ENCODE measurements at places on chromosomes 16 and 17.
A peak's percentile ranks its signal among the peaks of the same experiment; 100 is the strongest.

GRCh38 chr17:6894206-6894528 is 62.6 kb upstream of the TEKT1 start:
- no peak for DNase-seq

GRCh38 chr17:48144976-48145798 is 37.6 kb downstream of the SNX11 start:
- no peak for DNase-seq

GRCh38 chr17:65259281-65259680 is 122.1 kb downstream of the RGS9 start:
- no peak for DNase-seq

DNA sequence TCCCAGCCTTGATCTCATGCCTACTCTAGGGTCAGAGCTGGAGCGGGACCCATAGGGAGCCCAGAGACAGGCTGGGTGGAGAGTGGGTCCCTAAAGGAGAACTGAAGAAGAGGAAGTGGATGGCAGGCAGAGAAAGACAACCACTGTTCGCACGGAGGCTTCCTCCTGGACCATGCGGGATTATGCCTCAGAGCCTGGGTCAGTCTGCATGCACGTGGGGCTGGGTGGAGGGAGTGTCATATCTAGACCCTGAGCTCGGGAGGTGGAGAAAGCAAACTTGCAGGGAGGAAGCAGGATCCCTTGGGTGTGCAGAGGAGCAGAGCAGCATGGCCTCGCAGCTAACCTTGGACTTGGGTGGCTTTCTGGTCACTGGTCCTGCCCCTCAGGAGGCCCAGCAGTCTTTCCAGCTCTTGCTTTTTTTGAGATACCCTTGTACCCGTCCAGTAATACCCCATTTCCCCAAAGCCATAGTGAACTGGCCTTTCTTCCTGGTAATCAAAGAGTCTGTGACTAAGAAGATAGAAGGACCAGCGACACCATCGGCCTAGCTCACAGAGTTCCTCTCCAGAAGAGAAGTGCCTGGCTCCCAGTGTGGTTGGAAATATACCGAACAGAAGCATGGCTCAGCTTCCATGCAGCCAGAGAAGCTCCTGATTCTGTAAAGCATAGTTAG is 344.2 kb downstream of the CPPED1 start:
- DNase-seq: peak; percentile 79

- peak; percentile 25 for DNase-seq
Measured at GRCh38 chr16:72924927-72925630, 122.8 kb downstream of the ZFHX3 start.

GRCh38 chr17:79047923-79048825 is 24.2 kb downstream of the C1QTNF1 start:
- DNase-seq: no peak

DNA sequence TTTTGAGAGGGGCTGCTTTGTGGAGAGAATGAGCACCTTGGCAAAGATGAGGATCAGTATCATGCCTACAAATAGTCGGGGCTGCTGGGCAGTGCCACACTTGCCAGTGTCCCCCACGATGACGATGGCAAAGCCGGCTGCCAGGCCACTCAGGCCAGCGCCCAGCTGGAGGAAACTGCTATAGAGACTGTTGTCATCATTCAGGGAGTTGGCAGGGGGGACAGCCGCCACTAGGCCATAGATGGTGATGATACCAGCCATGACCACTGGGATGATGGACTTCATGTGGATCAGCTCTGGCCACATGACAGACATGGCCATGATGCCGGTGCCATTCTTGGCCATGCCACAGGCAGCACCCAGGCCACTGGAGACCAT is 23.8 kb downstream of the MINK1 start:
- no peak for DNase-seq

DNA sequence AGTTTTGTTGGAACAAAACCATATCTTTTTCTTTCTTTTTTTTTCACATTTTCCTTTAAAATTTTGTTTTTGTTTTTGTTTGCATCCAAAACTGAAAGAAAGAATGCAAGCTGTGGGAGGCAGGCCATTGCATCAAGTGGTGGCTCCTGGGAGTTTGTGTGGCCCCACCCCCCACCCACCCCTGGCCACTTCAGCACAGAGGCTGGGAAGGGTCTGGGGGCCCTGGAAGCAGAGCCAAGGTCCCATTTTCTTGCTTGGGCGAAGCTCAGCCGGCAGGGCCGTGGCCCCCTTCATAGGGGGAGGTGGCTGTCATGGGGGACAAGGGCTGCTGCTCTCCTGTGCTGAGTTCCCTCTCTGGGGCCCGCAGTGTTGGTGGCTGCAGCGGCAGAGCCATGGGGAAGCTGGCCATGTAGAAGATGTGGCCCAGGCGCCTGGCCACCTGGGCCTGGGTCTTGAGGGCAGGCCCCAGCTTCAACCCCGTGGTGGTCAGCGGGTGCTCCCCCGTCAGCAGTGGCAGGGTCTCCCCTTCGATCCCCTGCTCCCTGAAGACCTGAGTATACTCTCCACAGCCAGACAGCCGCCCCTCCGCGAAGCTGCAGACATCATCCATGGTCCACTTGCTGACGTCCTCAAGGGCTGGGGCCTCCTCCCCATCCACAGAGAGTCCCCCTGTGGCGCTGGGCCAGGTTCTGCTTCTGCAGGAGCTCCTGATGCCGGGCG is 19.8 kb downstream of the PAFAH1B1 start:
- DNase-seq: no peak

DNA sequence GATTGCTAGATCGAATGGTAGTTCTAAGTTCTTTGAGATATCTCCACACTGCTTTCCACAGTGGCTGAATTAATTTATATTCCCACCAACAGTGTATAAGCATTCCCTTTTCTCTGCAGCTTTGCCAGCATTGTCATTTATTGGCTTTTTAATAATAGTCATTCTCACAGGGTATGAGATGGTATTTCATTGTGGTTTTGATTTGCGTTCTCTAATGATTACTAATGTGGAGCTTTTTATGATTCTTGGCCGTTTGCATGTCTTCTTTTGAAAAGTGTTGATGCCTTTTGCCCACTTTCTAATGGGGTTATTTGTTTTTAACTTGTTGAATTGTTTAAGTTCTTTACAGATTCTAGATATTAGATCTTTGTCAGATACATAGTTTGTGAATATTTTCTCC is 36.5 kb upstream of the BCAS3 start:
- DNase-seq: no peak

DNA sequence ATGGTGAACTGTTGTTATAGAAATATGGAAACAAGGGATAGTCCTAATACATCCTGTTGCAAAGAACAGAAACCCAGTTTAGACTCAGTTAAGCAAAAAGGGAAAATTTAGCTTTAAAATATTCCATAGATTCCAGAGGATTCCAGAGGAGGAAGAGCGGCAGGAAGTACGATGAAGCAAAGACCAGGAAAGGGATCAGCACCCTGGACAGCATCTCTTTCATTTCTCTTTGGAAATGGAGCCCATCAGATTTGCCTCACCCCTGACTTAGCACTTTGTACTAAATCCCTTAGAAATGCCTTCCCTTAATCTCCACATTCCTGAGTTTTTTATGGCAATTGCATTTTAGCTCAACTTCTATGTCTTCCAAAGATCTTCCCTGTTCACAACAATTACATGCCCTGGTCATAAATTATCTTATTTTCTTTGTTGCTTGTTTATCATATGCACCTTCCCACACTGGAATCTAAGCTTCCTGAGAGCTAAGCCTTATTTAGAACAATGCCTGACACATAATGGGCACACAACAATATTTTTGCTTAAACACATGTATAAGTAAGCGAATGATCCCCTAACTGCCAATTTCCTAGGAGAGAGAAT is 150.0 kb upstream of the RBFOX1 start:
- no peak for DNase-seq

DNA sequence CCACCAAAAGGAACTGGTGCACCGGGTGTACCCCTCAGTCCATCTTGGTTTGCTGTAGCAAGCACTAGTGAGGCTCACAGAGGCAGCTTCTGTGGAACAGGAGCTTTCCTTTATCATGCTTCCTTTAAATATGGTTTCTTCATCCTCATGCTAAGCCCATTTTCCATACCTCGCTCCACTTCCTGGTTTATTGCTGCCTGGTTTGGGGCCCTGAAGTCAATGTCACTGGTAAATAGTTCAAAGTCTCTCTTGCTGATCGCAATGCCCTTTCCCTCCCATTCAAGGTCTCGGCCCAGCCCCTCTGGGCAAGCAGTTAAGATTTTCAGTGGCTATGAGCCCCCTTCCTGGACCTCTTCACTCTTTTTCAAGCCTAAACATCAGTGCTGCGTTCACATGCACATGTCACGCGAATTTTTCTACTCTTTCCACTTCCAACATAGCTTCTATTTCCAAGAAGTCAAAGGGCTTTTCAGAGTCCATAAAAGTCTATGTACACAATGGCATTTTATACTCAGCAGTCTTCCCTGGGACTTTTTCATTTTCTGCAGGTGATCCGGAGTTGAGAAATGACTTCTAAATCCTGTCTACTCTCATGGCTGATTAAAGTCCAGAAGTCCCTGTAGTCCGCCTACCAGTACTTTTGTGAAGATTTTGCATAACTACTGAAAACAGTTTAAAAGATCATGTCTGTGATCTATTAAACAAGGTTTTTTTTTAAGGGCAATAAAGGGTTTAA is 323.8 kb upstream of the ZFHX3 start:
- no peak for DNase-seq

DNA sequence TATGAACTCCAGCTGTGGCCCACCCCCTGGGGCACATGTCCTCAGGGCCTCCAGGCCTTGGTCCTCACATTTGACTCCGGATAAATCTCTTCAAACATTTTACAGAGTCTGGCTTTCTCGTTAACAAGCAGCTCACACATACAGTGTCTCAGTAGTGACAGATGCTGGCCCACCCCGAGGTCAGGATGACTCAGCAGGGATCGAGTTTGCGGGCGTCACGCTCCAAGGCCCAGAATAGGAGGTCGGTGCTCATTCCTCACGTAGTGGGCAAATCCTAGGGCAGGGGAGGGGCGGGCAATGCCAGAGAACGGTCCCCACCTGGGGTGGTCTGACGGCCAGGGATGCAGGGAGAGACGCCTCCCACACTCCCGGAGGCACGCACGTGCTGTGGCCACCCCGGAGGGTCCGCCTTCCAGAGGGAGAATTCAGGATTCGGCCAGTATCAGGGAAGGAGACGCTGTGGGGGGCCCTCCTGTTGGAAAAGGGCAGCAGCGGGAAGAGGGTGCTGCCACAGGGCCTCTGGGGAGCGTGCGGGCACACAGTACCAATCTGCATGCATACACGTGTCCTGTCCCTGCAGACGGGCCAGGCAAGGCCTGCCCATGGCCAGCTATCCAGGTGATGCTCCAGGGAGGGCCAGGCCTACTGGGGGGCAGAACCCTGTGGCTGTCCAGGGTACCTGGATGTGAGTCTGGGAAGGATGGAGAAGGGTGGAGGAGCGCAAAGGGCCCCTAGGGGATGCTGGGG is 8.6 kb downstream of the SLC7A5 start:
- no peak for DNase-seq

GRCh38 chr17:8941980-8942622 is 23.4 kb downstream of the PIK3R5 start:
- no peak for DNase-seq

DNA sequence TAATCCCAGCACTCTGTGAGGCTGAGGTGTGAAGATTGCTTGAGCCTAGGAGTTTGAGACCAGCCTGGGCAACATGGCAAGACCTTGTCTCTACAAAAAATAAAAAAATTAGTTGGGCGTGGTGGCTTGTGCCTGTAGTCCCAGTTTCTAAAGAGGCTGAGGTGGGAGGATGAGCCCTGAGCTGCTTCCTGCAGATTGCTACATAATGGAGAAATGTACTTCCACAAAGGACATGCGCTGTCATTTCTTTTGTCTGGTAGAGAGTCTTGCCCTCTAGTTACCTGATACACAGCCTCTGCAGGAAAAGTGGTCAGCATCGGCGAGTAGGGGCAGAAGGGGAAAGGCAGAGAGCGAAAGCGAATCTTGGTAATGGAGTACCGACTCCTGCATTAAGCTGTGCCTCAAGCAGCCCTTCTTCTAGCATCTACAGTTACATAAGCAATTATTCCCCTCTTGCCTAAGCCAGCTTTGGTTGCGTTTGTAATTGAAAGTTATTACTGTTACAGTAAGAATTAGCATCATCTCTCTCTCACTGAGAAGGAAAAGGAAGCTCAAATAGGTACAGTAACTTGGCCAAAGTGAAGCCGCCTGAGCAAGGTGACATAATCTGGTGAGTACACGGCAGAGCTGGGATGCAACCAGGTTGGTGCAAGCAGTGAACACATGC is 18.5 kb upstream of the GGA2 start:
- DNase-seq: peak; percentile 88

DNA sequence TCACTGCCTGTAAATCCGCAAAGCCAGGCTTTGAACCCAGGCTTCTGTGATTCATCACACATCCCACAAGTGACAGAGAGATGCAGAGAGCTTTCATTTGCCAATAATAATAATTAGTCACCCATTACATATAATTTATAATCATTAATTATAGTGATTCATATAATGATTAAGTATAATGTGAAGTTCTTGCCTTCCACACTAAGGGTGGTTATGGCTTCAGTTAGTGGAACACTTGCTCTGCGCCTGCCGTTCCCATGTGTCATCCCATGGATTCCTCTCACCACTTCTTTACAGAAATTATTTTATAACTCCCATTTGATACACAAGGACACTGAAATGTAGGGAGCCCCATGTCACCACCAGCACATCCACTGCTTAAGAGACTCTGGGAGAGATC is 39.8 kb upstream of the XYLT1 start:
- no peak for DNase-seq

GRCh38 chr16:57966204-57966771 is 4.6 kb downstream of the CNGB1 start:
- no peak for DNase-seq

- DNase-seq: no peak
Measured at GRCh38 chr17:46043606-46044005, 44.6 kb downstream of the STH start.

DNA sequence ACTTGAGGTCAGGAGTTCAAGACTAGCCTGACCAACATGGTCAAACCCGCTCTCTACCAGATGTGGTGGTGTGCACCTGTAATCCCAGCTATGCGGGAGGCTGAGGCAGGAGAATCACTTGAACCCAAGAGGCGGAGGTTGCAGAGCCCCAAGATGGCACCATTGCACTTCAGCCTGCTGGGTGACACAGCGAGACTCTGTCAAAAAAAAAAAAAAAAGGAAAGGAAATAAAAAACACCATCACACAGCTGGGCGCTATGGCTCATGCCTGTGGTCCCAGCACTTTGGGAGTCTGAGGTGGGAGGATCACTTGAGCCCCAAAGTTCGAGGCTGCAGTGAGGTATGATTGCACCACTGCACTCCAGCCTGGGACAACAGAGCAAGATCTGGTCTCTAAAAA is 13.3 kb upstream of the SBK1 start:
- no peak for DNase-seq

Data from inflammatory macrophage treated with lipopolysaccharide for 1 hour (primary cell).